ENCODE measurements at places on chromosomes 6 and 20. TPM values are rescaled to one million over a fixed set of nuclear protein-coding genes. Genes with fewer than 3 reads are reported as not detected.

DNA sequence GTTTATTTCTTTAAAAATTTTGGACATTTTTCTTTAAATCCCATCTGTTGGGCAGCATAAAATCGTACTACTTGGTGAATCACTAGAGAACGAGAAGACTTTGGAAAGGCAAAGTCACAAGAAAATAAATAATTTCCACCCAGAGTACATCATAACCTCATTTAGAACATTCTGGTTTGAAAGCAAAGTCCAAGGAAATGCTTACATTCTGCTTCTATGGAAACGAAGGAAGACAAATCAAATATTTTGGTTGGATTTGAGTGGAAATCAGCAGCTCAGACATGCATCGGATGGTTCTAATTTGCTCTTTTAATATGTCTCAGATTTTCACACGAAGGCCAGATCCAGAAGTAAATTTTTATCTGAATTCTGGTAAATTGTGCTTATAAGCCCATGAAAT lies 60.7 kb upstream of the LTV1 start:
- DNase-seq, result no peak

SPATA25 gene
- 7.5 TPM for total RNA-seq

DNA sequence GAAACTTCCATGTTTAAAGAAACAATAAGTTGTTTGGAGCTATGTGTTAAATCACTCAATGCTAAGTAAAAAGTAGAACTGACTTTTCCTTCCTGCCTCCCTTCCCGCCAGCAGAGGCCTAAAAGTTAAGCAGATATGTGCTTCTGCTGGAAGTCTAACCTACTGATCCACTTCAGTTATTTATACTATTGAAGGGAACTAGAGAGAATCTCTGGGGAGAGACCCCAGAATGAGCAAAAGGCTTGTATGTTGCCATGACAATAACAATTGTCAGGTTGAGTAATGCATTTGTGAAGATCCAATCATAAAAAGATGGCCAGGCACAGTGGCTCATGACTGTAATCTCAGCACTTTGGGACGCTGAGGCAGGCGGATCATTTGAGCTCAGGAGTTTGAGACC lies 24.7 kb downstream of the MGME1 start:
- no peak for DNase-seq

DNA sequence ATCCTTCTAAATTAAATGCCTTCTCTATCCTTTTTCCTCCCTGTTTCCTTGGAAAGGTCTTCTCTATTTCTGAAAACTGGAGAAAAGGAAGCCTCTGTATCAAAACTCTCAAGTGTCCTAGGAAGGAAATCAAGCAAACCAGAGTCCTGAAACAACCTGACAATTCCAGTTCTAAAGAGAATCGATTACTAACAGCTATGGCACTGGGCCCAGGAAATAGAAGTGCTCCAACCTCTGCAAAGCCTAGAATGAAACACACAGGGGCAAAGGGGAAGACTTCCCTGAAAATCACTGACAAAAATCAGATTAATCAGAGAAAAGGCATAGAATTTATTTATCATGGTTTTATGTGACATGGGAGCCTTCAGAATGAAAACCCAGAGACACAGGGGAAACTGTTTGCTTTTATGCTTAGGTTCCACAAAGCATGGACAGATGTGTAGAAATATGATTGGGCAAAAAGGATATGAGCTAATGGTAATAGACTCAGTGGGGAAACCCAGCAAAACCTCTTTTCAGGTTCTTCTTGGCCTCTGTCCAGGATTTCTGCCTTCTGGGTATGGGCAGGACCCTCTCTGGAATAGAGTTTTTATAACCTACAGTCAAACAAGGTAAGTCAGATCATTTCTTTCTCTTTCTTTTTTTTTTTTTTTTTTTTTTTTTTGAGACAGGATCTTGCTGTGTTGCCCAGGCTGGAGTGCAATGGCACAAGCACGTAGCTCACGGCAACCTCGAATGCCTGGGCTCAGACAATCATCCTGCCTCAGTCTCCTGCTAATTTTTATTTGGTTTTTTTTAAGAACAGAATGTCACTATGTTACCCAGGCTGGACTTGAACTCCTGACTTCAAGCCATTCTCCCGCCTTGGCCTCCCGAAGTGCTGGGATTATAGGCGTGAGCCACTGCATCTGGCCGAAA lies 91.7 kb downstream of the CD24 start:
- DNase-seq, result no peak

- DNase-seq, result no peak
These were observed 137.9 kb upstream of the KCNG1 start for GRCh38 chr20:51160821-51161220.

- DNase-seq, result no peak
These were observed at the start of gene AVP for GRCh38 chr20:3084283-3084985. Gene AVP, minus strand, starts transcription at chr20:3084724. Its CDS starts 50 bp downstream, at chr20:3084674.

Data from sigmoid colon (tissue), 7 donors.